ENCODE measurements at places on chromosomes 1 and 21.

- no peak for DNase-seq
Observed at GRCh38 chr1:77744576-77744975, 15.1 kb downstream of the USP33 start.

- no peak for DNase-seq
Observed at GRCh38 chr21:44539046-44539445, 949 bp downstream of the KRTAP10-1 start.

DNA sequence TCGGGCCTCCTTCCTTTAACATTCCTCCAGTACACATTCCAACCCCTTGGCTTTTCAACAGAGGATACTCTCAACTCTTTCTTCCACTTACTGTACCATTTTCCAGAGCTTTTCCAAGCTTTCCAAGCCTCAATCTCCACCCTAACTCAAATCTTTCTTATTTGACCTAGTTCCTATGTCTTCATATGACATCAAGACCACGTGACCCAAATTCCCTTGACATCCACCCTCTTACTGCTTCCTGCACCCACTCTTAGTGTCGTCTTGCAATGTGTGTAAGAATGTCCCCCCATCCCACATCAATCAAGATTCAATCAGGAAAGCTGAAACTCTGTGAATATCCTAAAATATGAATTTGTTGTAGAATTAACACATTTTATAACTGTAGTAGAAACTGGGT, 155.0 kb downstream of the OMA1 start:
- no peak for DNase-seq

- DNase-seq = no peak
Observed at GRCh38 chr1:17498214-17498613, 41.3 kb upstream of the ARHGEF10L start.

DNA sequence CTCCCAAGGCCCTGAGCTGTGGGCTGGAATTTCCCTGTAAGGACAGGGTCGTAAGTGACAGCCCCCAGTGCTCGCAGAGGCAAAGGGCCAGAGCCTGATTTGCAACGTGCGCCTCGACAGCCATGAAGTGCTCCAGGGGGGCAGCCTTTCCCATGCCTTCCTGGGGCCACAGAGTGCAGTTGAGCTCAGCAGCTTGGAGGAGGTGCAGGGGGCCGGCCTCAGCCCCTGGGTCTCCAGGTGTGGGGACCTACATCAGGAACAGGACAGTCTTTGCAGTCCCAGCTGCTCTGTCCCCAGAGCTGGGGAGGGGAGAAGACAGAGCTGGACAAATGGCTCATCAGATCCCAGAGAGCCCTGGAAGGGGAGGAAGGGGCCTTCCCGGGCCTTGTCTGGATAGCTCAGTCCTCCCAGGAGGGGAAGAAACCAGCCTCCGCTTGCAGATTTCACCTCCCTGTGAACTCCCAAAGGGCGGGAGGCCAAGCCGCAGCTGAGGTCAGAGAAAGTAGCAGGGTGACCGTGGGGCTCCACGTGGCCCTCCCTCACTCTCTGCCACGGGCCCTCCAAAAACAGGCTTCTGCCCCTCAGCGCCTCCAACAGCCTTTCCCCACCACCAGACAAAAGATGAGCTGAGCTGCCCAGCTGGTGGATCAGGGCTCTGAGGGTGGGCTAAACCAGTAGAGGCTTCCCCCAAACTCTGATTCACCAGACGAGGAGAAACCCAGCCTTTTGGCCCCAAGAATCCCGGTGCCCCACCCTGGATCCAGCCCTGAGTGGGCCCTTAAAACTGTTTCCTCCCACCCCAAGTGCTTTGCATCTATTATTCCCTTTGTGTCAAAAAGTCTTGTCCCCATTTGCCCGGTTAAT, 76.5 kb downstream of the DHRS3 start:
- no peak for DNase-seq

DNA sequence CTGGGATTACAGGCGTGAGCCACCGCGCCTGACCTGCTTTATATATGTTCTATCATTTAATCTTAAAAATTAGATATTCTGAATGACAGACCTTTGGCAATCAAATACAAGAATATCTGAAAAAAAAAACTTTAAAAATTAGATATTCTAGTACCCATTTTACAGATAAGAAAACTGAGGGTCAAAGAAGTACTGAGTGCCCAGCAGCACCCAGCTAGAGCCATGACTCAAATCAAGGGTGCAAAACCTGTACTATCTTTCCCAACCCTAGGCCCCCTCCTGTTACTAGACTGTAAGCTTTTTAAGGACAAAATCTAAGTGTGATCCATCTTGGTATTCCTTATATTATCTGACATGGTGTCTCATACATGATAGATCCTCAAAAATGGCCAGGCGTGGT, 8.3 kb downstream of the ARHGAP30 start:
- no peak for DNase-seq

GRCh38 chr1:18962121-18962721, 5.7 kb upstream of the IFFO2 start:
- DNase-seq = no peak
